Large intestine (tissue), 12 donors: ENCODE measurements at places on chromosomes 5 and 9.

DNA sequence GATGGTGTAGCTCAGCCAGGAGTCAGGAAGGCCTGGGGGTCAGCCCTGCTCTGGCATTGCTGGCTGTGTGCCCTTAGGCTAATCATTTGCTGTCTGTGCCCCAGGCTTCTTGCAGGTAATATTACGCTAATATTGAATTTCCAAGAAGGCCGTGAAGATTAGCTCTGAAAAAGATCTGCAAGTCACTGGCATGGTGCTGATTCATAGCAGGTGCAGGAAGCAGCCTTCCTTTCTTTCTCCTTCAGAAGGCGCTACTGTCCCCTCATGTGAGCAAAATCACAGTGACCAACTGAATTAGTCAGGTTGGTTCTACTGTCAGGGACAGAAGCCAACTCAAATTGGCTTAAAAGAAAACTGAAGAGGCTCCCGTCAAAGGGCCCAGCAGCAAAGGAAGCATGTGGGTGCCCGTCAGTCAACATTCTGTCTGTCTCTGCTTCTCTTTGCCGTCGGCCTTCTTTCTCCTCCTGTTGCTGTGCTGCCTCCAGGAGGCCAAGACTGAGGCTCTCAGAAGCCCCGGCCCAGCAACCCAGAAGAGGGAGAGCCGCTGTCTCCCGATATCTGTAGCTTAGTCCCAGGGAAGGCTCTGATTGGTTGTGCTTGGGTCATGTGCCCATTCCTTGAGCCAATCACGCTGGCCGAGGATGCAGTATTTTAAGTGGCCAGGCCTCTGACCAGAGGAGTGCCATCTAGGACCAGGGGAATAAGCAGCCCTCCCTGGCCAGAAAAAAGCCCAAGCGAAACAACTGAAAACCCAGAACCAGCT, 67.8 kb upstream of the NEURL1B start:
- no peak for DNase-seq

GRCh38 chr9:90121762-90122161, 517.0 kb downstream of the GADD45G start:
- DNase-seq, result no peak

- DNase-seq, result no peak
Observed at GRCh38 chr5:33425314-33425713, 15.5 kb upstream of the TARS1 start.

GRCh38 chr9:33813712-33814641, 3.0 kb upstream of the UBE2R2 start:
- DNase-seq, result peak; percentile 56

DNA sequence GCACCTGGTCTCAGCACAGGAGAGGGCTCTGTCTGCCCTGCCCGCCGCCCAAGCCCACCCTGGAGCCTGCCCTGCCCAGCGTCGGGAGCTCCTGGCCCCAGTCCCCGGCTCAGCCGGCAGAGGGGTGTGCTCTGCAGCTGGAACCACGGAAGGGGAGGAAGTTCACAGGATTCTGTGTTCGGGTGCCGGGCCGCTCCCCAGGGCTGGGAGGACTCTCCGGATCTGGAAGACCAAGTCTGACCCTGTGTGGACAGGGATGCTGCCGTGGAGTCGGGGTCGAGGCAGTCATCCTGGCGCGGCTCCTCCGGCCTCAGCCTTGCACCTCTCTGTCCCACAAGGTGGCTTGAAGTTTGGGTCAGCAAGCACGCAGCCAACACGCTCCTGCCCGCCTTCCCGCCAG, 78.6 kb downstream of the KCNT1 start:
- no peak for DNase-seq

DNA sequence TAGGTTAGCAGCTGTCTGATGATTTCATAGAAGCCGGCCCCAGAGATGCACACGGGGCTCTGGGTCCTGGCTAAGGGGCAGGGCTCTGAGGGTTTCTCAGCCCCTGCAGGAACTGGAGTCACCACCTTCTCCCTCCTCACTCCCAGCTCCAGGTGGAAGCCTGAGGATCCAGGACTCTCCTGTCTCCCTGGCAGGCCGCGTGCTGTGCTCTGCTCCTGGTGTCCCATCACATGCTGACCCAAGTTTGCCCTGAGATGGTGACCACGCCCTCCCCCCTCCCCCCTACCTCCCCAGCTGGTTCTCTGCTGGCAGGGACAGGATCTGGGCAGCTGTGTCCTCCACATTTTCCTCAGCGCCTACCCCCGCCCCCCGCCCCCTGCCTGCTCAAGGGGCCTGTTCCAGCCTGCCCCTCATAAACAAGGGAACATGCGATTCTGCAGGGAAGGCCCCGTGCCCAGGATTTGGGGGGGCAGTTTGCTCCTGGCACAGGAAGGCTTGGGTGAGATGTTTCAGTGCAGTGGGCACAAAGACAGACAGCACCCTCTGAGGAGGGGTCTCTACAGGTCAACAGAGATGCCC, 87.4 kb downstream of the PSD2 start:
- DNase-seq, result no peak

DNA sequence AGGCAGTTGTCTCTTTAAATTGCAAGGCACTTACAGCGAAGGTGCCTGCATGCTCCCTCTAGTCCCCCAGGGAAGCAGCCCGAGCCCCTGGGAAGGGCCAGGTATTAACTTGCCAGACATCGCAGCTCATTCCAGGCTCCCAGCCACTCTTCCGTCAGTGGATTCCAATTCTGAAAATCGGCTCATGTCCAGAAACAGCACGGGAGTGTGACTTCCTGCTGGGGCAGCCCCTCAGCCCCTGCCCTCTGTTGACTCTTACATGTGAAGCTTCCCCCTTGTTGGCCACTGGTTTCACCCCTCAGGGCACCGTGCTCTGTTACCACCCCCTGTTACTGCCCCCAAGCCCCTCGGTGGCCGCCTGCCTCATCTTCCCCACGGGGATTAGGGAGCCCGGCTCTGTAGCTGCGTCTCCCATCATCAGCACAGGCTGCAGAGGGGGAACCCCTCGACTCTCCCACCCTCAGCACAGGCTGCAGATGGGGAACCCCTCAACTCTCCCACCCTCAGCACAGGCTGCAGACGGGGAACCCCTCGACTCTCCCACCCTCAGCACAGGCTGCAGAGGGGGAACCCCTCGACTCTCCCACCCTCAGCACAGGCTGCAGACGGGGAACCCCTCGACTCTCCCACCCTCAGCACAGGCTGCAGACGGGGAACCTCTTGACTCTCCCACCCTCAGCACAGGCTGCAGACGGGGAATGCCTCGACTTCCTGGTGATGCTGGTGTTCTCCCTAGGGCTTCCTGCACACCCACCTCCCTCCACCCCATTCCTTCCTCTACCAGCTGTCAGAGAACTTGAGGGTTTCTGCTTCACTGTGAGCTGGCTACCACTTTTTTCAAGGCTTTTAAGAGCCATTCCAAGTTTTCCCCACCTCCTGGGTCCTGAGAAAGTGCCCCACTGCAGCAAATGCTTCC, 11.1 kb upstream of the CACNA1B start:
- DNase-seq, result no peak

DNA sequence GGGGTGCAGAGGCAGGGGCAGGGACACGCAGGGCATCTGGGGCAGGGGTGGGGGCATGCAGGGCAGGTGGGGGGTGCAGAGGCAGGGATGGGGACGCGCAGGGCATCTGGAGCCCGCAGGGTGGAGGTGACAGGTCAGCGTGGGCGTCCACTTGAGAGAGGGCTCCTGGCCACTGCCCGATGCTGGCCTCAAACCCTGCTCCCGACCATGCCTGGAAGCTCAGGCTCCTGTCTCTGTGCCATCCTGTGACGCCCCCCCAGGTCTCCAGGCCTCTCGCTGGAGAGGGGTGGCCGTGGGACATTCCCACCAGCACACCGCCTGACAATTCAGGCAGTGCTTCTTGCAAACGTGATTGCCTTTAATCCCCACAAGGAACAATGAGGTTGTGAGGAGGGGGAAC, 33.0 kb downstream of the ZDHHC11B start:
- DNase-seq, result no peak

DNA sequence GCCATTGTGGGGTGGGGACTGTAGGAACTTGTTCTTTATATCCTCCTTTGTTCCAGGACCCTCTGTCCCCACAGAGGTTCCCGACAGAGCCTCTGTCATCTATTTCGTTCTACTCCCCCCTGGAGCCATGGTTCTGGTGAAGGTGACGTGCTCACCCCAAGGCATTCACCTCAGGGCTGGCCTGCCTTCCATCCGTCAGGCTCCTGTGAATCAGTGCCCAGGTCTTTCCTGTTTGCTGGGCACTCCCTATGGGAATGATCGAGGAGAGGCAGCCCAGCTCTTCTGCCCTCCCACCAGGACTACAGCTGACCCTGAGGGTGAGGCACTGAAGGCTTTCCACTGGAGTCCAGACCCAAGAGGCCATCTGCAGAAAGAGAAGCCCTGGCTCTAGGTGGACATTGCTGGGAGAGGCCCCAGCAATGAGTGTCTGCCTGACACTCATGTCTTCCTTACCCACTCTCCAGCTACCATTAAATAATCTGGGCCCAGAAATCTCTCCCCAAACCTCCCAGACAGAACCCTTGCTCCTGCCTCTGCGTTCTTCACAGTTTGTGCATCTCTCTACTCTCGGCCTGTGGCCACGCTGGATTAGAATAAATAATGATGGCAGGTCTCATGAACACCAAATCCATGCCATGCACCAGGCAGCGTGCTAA, 214.2 kb downstream of the FSTL4 start:
- DNase-seq, result no peak

- DNase-seq, result no peak
Observed at GRCh38 chr5:155056644-155057269, 43.2 kb downstream of the KIF4B start.
